ENCODE measurements at places on chromosomes 13 and 19. TPM values are rescaled to one million over a fixed set of nuclear protein-coding genes. Genes with fewer than 3 reads are reported as not detected.
A peak's percentile ranks its signal among the peaks of the same experiment; 100 is the strongest.

The TBXA2R gene
- total RNA-seq: not detected

The NCAN gene
- total RNA-seq: 0.21 TPM

The OR7E24 gene
- not detected for total RNA-seq

The KANK3 gene
- total RNA-seq: 18.9 TPM

The ZIK1 gene
- total RNA-seq: 26.5 TPM

The CGB8 gene
- total RNA-seq: not detected

- H3K27ac ChIP-seq: no peak overlapping the region
- H3K27me3 ChIP-seq: no peaks in the 10 kb centered on the region
- no peak for DNase-seq
- H3K4me3 ChIP-seq: no peak overlapping the region
- H3K4me1 ChIP-seq: no peaks in the 10 kb centered on the region
Measured at GRCh38 chr19:19271828-19272599, 1.1 kb downstream of the TM6SF2 start.

DNA sequence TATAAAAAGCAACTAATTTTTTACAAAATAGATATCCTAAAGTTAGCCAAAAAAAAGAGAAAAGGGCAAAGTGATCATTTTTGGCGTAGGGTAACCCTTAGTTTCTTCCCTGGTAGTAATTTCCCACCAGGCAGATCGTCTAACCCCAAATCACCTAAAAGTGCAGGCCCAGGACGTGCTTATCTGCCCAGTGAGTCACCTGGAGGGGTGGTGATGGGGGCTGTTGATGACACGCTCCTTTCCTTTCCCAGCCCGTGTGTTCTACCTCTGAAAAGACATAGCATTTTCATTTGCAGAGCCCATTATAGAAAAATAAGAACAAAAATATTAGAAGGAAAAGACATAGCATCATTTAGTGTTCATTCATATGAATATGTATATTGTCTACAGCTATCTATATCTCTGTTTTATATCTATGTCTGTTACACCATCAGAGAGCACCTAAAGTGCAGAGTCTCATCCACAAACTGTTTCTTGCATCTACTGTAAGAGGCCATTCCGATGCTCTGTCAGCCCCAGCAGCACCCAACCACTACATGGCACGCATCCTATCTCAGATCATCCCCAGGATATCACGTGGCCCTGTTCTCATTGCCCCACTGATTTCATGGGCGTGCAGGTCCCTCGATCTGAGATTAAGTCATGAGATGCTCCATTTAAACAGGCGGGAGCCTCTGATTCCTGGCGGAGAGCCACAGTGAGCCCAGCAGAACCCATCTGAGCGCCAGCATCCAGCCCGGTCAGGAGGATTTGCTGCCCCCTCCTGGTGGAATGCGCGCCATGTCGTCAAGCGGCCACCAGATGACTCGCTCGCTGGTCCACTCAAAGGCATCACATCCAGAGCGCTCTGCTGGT lies 8.5 kb upstream of the LILRB3 start:
- peak; percentile 83 for DNase-seq
- H3K36me3 ChIP-seq: no peaks in the 10 kb centered on the region
- no peaks in the 10 kb centered on the region for H3K4me1 ChIP-seq
- H3K27ac ChIP-seq: no peak overlapping the region
- H3K27me3 ChIP-seq: no peaks in the 10 kb centered on the region
- H3K4me3 ChIP-seq: no peak overlapping the region

GRCh38 chr19:33660410-33661124 lies 38.8 kb downstream of the CHST8 start:
- no peak overlapping the region for H3K27ac ChIP-seq
- H3K4me3 ChIP-seq: no peak overlapping the region
- H3K27me3 ChIP-seq: no peaks in the 10 kb centered on the region
- no peak for DNase-seq
- no peaks in the 10 kb centered on the region for H3K36me3 ChIP-seq
- no peaks in the 10 kb centered on the region for H3K4me1 ChIP-seq

DNA sequence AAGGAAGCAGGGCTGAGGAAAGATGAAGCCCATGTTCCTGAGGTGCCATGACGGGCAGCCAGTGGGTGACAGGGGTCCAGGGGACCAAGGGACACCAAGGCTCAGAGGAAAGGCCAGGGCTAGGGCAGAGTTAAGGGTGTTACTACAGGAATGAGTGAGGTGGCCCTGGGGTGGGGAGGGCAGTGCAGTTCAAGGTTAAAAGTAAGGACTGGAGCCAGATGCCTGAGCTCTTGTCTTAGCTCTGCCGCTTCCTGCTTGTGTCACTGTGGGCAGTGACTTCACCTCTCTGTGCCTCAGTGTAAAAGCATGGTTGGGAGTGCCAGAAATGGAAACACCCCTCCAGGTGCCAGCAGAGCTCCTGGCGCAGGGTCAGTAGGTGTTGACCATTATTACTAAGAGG lies 4.9 kb upstream of the ETV2 start:
- no peaks in the 10 kb centered on the region for H3K27me3 ChIP-seq
- no peak for DNase-seq
- no peak overlapping the region for H3K27ac ChIP-seq
- no peaks in the 10 kb centered on the region for H3K36me3 ChIP-seq
- no peaks in the 10 kb centered on the region for H3K4me1 ChIP-seq

DNA sequence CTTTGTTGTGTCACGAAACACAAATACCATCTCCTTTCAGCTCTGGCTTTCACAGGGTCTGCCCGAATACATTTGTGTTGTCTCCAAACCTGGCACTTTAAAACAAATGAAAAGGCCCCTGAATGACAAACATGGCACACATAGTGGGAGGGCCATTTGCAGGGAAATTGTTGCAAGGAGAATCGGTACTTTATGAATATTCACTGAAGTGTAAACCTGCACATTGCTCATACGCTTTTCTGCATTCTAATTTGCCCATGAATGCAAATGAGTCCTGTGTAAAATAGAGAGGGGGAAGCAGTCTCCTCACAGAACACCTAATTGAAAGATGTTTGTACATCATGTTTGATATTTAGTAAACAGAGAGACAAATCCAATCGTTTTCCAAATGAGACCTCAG lies 82.7 kb upstream of the PCDH8 start:
- no peaks in the 10 kb centered on the region for H3K27me3 ChIP-seq
- DNase-seq: no peak
- no peaks in the 10 kb centered on the region for H3K36me3 ChIP-seq
- no peak overlapping the region for H3K27ac ChIP-seq
- H3K4me3 ChIP-seq: no peak overlapping the region

GRCh38 chr19:41321600-41322270 lies 11.8 kb downstream of the CCDC97 start:
- no peak overlapping the region for H3K4me3 ChIP-seq
- no peaks in the 10 kb centered on the region for H3K36me3 ChIP-seq
- peaks cover 10% of the 10 kb centered on the region for H3K4me1 ChIP-seq
- no peaks in the 10 kb centered on the region for H3K27me3 ChIP-seq
- peak; percentile 62 for DNase-seq
- peak overlapping the region; percentile 96 for H3K27ac ChIP-seq

DNA sequence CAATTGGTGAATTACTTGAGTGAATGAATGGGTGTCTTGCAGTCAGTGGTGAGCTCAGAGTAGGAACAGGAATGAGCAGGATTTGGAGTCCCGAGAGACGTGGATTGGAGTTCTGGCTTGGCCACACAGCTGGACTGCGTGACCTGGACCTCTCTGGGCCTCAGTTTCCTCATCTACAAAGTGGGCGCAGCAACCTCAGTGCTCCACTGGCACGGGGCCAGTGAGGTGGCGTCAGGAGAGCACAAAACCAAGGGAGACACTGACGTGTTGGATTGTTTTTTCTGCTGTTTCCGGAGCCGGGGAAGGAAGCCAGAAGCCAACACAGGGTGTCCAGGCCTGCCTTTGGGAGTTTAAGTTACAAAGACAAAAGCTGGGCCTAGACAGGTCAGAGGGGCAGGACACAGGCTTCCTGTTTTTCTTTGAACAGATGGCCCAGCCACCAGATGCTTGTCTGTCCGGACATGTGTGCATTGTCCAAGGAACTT lies 6.5 kb upstream of the DOCK6 start:
- H3K4me1 ChIP-seq: no peaks in the 10 kb centered on the region
- H3K27me3 ChIP-seq: no peaks in the 10 kb centered on the region
- no peak overlapping the region for H3K4me3 ChIP-seq
- peak; percentile 64 for DNase-seq

- no peaks in the 10 kb centered on the region for H3K4me1 ChIP-seq
- H3K36me3 ChIP-seq: no peaks in the 10 kb centered on the region
- no peak overlapping the region for H3K4me3 ChIP-seq
- no peak for DNase-seq
- no peak overlapping the region for H3K27ac ChIP-seq
- H3K27me3 ChIP-seq: no peaks in the 10 kb centered on the region
Measured at GRCh38 chr13:23392313-23392712, 41.2 kb downstream of the SACS start.

DNA sequence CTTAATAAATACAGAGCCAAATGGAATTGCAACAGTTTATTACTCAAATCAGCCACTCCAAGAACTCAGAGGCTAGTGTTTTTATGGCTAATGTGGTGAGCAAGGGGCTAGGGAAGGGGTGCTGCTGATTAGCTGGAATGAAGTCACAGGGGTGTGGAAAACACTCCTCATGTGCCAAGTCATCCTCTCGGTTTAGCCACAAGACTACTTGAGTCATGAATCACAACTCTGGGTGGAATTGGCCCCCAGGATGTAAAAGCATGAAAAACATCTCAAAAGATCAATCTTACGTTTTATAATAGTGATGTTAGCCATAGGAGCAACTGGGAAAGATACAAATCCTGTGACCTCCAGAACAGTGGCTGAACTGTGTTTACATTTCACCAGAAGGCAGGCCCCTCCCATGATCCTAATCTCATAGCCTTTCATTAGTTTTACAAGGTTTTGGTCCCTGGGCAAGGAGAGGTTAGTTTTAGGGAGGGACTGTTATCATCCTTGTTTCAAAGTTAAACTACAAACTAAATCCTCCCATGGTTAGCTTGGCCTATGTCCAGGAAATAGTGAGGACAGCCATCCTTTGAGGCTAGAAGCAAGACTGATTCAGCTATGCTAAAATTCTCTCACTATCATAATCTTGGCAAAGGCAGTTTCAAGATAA lies 2020.1 kb upstream of the PCDH20 start:
- H3K27ac ChIP-seq: no peak overlapping the region
- H3K36me3 ChIP-seq: no peaks in the 10 kb centered on the region
- no peak for DNase-seq
- no peaks in the 10 kb centered on the region for H3K4me1 ChIP-seq

GRCh38 chr19:13766095-13766481 lies 1.8 kb downstream of the MRI1 start:
- no peaks in the 10 kb centered on the region for H3K36me3 ChIP-seq
- H3K27ac ChIP-seq: no peak overlapping the region
- H3K4me1 ChIP-seq: no peaks in the 10 kb centered on the region
- no peak for DNase-seq

- H3K27ac ChIP-seq: no peak overlapping the region
- no peak for DNase-seq
- no peaks in the 10 kb centered on the region for H3K27me3 ChIP-seq
- no peaks in the 10 kb centered on the region for H3K36me3 ChIP-seq
- no peaks in the 10 kb centered on the region for H3K4me1 ChIP-seq
Measured at GRCh38 chr13:98222081-98222554, 45.0 kb upstream of the RNF113B start.

DNA sequence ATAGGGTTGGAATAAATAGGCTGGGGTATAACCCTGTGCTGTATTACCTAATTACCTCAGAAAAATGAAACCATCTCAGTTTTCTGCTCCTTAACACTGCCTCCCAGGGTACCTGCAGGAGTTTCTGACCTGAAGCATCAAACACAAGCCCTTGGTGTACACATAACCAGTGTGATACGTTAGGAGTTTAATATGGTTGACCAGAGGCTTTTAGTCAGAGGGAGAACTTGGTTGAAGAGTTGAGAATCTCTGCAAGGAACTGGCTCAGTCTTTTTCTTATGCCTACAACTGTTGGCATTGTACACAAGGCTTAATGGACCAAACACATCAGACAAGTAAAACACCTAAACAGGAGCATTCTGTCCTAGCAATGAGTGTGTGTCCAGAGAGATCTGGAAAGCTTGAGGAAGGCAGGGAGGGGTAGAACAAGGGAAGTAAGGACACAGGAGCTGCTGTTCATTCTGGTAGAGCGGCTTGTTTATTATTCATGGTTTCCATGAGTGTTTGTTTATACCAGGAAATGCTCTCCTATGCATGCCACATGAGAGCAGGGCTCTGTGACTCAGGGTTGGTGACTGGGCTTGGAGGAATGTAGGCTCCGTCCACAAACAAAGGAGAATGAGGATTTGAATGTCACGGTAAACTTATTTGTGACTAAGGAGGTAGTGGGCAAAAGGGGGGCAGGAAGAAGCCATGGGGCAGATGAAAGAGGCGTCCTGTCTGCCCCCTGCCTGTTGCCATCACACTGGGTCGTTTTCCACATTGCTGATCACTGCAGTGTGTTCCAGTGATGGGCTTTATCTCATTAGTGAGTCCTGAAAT lies 11.9 kb upstream of the SPATA13 start:
- H3K4me3 ChIP-seq: no peak overlapping the region
- no peaks in the 10 kb centered on the region for H3K4me1 ChIP-seq
- no peaks in the 10 kb centered on the region for H3K36me3 ChIP-seq
- no peak for DNase-seq
- H3K27ac ChIP-seq: no peak overlapping the region
- H3K27me3 ChIP-seq: no peaks in the 10 kb centered on the region

DNA sequence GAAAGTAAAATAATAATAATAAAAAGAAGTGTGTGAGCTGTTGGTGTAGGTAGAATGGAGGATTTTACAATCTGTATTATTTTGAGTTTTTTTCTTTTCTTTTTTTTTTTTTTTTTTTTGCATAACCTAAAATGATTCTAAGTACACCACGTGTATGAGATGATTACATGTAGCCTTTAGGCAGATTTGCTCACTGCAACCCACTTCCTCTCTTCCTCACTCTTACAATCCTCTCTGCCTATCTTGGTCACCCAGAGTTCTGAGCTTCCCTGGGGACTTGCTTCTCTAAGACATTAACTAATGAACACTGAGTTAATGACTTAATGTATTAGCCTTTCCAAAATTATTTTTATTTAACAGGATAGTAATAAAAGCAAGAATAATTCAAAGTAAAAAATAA lies 1169.6 kb downstream of the EFNB2 start:
- no peaks in the 10 kb centered on the region for H3K36me3 ChIP-seq
- no peak overlapping the region for H3K4me3 ChIP-seq
- H3K4me1 ChIP-seq: no peaks in the 10 kb centered on the region
- DNase-seq: no peak
- H3K27ac ChIP-seq: no peak overlapping the region

- H3K4me1 ChIP-seq: no peaks in the 10 kb centered on the region
- no peaks in the 10 kb centered on the region for H3K27me3 ChIP-seq
- no peak for DNase-seq
- H3K27ac ChIP-seq: no peak overlapping the region
Measured at GRCh38 chr13:23922005-23922932, 25.0 kb upstream of the C1QTNF9B start.

- DNase-seq: peak; percentile 25
- H3K4me3 ChIP-seq: no peak overlapping the region
- H3K27me3 ChIP-seq: no peaks in the 10 kb centered on the region
Measured at GRCh38 chr13:113275387-113275786, 21.7 kb upstream of the LAMP1 start.

- H3K4me1 ChIP-seq: peaks cover 16% of the 10 kb centered on the region
- no peaks in the 10 kb centered on the region for H3K36me3 ChIP-seq
- DNase-seq: peak; percentile 37
- no peak overlapping the region for H3K4me3 ChIP-seq
Measured at GRCh38 chr13:33649212-33649878, 168.6 kb upstream of the RFC3 start.
